ENCODE measurements at places on chromosomes 7 and 10.

DNA sequence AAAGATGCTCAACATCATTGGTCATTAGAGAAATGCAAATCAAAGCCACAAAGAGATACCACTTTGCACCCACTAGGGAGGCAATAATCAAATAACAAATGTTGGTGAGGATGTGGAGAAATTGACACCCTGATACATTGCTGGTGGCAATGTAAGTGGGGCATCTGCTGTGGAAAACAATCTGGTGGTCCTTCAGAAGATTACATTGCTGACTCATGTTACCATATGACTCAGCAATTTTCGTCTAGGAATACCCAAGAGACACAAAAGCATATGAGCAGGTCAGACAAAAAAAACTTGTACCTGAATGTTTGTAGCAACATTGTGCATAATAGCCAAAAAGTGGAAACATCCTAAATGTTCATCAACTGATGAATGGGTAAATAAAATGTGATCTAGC, 4.9 kb upstream of the CLDN3 start:
- H3K4me3 ChIP-seq, result no peak overlapping the region
- H3K27ac ChIP-seq, result no peak overlapping the region
- no peaks in the 10 kb centered on the region for H3K36me3 ChIP-seq
- peaks cover under 1% of the 10 kb centered on the region for H3K4me1 ChIP-seq

GRCh38 chr10:71679425-71679824, 40.2 kb downstream of the C10orf105 start:
- no peaks in the 10 kb centered on the region for H3K4me1 ChIP-seq
- no peak overlapping the region for H3K27ac ChIP-seq
- DNase-seq, result no peak
- no peaks in the 10 kb centered on the region for H3K27me3 ChIP-seq
- H3K4me3 ChIP-seq, result no peak overlapping the region
- H3K36me3 ChIP-seq, result no peaks in the 10 kb centered on the region

DNA sequence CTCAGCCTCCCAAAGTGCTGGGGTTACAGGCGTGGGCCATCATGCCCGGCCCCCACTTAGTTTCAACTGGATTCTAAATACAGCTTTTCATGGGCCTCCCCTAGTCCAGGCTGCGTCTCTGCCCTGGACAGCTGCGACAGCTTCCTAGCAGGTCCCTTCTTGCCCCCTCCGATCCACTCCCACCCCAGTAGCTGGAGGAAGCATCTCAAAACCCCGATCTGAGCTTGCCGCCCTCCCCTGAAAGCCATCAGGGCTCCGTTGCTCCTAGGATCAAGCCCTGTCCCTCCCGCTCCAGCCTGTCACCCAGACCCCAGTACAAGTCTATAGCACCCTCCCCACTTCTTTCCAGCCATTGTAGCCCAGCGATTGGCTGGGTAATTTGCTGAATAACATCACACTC, 64.5 kb downstream of the VWA2 start:
- no peaks in the 10 kb centered on the region for H3K4me1 ChIP-seq
- no peak overlapping the region for H3K4me3 ChIP-seq
- no peaks in the 10 kb centered on the region for H3K27me3 ChIP-seq

- no peaks in the 10 kb centered on the region for H3K4me1 ChIP-seq
- H3K36me3 ChIP-seq, result no peaks in the 10 kb centered on the region
- no peak for DNase-seq
Observed at GRCh38 chr7:18624459-18624858, 128.9 kb downstream of the HDAC9 start.

- H3K4me3 ChIP-seq, result no peak overlapping the region
- no peaks in the 10 kb centered on the region for H3K4me1 ChIP-seq
- no peaks in the 10 kb centered on the region for H3K36me3 ChIP-seq
- H3K27ac ChIP-seq, result no peak overlapping the region
- no peaks in the 10 kb centered on the region for H3K27me3 ChIP-seq
Observed at GRCh38 chr7:134612197-134612596, 34.5 kb upstream of the BPGM start.

DNA sequence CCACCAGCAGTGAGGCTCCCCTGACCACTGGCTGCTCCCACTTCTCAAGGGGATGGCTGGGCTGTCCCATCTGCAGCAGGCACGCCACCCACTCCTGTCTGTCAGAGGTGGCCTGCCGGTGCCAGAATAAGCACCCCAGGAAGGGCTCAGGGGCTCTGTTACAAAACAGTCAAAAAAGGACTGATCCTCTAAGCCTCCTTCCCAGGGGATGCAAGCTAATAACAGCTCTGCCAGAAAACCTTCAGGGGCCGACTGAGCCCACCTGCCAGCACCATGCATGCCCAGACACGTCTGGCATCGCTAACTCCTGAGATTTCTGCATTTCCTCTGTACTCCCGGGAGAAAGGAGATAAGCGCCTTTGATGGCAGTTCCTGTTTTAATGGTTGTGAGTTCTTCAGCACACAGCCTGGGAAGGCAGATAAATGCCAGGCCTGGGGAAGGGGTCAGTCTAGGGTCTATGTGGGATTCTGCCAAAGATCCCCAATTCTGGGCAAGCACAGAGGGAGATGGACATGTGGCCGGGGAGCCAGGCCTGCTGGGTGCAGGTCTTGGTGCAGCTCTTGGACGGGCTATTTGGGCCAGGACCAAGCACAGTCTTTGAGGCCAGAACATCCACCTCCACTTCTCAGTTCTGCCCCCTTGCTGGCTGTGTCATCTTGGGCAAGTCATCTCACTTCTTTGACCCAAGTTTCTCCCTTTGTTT, 128.4 kb downstream of the ARHGAP22 start:
- no peak overlapping the region for H3K27ac ChIP-seq
- DNase-seq, result peak; percentile 42
- no peaks in the 10 kb centered on the region for H3K36me3 ChIP-seq
- H3K4me1 ChIP-seq, result no peaks in the 10 kb centered on the region

GRCh38 chr7:33792547-33793105, 112.7 kb upstream of the BMPER start:
- H3K27ac ChIP-seq, result no peak overlapping the region
- no peak overlapping the region for H3K4me3 ChIP-seq
- H3K36me3 ChIP-seq, result no peaks in the 10 kb centered on the region
- H3K27me3 ChIP-seq, result no peaks in the 10 kb centered on the region

Data from H1 (cell line).